PC-3 (cell line): ENCODE measurements at places on chromosomes 4 and X.
A peak's percentile ranks its signal among the peaks of the same experiment; 100 is the strongest.

DNA sequence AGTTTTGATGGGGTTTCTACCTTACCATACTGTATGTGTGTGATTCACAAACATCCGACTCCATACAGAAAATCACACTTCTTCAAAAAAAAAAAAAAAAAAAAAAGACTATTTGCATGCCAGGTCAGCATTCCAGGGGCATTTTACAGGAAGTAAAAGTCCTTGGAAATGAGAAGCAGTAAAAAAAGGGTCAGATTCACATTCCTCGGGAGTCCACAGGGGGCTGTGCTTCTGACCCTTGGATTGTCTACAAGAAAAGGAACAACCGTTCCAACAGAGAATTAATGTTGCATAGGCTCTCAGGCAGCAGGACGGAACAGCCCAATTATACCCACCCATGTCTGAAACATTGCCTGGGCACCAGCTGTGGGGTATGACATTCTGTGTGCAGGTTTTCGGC is 290.3 kb downstream of the LDB2 start:
- H3K4me1 ChIP-seq, result no peaks in the 10 kb centered on the region
- H3K4me3 ChIP-seq, result no peak overlapping the region

DNA sequence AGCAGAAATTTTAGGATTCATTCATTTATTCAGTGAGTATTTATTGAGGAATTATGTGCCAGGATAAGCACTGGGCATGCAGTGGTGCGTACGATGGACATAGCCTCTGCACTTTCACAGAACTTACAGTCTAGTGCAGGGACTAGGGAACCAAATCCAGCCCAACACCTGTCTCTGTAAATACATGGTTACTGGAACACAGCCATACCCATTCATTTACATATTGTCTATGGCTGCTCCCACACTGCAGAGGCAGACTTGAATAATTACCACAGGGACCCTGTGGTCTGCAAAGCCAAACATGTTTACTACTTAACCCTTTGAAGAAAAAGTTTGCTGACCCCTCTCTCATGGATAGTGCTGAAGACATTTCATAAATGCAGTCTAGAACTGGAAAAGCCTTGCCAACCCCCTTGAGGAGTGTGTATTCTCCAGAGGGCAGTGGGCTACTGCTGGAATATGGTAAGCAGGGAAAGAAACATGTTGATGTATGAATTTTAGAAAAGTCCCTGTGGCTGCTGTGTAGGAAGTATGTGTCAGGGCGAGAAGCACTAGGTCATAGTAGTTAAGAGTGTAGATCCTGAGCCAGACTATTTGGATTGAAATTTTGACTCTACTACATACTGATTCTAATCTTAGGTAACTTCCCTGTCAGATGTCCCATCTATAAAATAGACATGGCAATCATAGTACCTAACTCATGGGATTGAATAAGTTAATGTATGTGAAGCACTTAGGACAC is 75.5 kb downstream of the GALNT7 start:
- H3K4me1 ChIP-seq, result peaks cover 18% of the 10 kb centered on the region
- H3K27me3 ChIP-seq, result no peaks in the 10 kb centered on the region
- H3K36me3 ChIP-seq, result no peaks in the 10 kb centered on the region
- no peak for DNase-seq
- peak overlapping the region; percentile 20; the same call in 1 of the 2 replicates for H3K27ac ChIP-seq

DNA sequence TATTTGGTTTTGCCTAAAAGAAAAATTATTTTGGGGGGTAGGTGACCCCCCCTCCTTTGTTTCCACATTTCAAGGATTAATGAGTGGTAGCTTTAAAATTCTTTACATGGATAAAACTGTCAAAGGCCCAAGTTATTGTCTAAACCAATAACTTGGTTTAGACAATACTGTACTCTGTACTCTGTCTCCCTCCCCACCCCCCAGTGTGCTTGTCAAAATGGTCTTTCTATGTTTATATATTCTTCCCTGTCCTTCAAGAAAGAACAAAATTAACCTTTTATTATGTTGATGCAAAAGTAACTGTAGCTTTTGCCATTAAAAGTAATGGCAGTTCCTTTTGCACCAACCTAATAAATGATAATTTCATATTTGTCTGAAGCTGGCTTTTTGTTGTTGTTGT is 9.5 kb upstream of the RGN start:
- no peaks in the 10 kb centered on the region for H3K4me1 ChIP-seq
- no peaks in the 10 kb centered on the region for H3K36me3 ChIP-seq
- no peak overlapping the region for H3K27ac ChIP-seq
- DNase-seq, result no peak
- H3K4me3 ChIP-seq, result no peak overlapping the region
- H3K27me3 ChIP-seq, result no peaks in the 10 kb centered on the region

DNA sequence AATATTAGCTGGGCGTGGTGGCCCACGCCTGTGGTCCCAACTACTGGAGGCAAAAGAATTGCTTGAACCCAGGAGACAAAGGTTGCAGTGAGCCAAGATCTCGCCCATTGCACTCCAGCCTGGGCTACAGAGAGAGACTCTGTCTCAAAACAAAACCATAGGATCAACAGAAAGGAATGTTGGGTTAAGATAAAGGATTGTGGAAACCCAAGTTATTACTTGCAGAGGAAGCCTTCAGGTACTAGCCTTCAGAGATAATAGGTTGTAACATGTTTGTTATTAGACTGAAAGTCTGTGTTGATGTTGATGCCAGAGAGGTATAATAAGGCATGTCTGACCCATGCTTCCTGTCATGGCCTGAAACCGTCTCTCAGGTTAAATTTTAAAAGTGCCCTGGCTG is 16.9 kb downstream of the SSX5 start:
- H3K4me3 ChIP-seq, result no peak overlapping the region
- no peak overlapping the region for H3K27ac ChIP-seq
- no peaks in the 10 kb centered on the region for H3K36me3 ChIP-seq
- H3K27me3 ChIP-seq, result no peaks in the 10 kb centered on the region

GRCh38 chrX:17542123-17542522 is 167.1 kb downstream of the NHS start:
- no peaks in the 10 kb centered on the region for H3K27me3 ChIP-seq
- no peak overlapping the region for H3K4me3 ChIP-seq
- no peaks in the 10 kb centered on the region for H3K36me3 ChIP-seq
- peaks cover 2% of the 10 kb centered on the region; the same call in 1 of the 2 replicates for H3K4me1 ChIP-seq
- H3K27ac ChIP-seq, result no peak overlapping the region
- no peak for DNase-seq

- H3K36me3 ChIP-seq, result no peaks in the 10 kb centered on the region
- no peak for DNase-seq
- no peaks in the 10 kb centered on the region for H3K27me3 ChIP-seq
- H3K4me1 ChIP-seq, result no peaks in the 10 kb centered on the region
- H3K27ac ChIP-seq, result no peak overlapping the region
Observed at GRCh38 chrX:27838185-27838584, 30.4 kb downstream of the MAGEB10 start.

DNA sequence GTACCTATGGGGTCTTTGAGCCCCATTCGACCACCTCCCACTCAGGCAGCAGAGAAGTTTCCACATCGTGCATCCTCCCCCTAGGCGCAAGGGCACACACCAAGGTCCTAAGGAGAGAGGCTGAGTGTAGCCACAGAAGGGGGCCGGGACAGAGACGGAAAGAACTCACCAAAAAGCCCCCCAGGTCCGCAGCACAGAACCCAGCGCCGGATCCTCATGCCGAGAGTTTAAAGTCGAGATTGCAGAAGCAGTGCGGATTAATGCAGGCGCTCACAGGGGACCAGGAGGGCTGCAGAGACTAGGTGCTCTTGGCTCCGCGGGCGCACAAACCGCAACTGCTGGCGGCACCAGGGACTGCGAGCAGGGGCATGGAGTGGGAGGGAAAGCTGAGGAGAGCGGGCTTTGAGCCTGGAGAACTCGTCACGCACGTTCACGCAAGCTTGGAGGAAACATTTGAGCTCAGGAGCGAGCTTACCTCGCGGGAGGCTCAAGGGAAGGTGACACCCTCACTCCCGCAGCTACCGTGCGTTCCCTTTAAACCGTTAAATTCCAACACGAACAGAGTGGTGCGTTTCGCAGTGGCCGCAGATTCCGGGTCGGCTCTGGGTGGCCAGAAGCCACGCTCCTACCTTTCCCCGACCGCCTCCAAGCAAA is 8.5 kb downstream of the NKX3-2 start:
- no peak for DNase-seq
- no peaks in the 10 kb centered on the region for H3K4me1 ChIP-seq
- no peak overlapping the region for H3K4me3 ChIP-seq
- no peak overlapping the region for H3K27ac ChIP-seq
- no peaks in the 10 kb centered on the region for H3K36me3 ChIP-seq

DNA sequence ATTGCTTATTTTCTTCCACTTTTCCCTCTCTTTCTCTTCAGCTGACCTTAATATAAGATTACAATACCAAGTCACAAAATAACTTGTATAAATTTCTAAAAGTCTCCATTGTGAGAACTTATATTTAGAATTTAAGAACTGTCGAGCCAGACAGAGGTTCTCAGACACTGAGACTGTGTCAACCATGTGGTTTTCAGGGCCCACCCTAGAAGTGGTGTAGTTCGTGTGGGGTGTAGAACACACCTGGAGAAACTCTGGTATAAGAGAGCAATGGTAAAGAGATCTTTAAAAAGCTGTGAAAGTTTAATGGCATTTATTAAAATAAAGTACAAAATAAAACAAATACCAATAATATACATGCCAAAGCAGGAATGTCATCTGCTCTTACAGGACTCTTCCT is 19.7 kb downstream of the CPEB2 start:
- no peaks in the 10 kb centered on the region; the same call in 1 of the 2 replicates for H3K36me3 ChIP-seq
- no peaks in the 10 kb centered on the region for H3K4me1 ChIP-seq
- H3K27ac ChIP-seq, result no peak overlapping the region
- no peak for DNase-seq
- no peaks in the 10 kb centered on the region for H3K27me3 ChIP-seq

DNA sequence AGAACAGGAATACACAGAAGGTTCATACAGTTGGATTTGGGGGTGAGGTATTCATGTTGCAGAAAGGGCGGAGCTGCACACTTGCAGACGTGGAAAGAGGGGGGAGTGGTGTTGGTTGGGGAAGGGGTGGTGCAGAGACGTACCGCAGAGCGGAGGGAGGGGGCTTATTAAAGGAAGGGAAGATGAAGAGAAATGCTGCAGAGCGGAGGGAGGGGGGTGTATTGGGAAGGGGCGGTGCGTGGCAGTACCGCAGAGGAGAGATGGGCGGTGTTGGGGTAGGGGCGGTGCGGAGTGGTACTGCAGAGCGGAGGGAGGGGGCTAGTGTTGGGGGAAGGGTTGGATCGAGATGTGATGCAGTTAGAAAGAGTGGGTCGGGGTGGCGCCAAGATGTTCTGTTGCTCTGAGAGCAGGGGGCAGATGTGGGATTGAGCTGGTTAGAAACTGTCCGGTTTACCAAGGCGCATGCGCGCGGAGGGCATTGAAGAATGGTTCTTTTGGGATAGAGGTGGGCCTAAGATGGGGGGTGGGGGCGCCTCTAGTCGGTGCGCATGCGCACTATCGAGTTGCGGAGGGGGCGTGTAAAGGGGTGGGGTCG is 900 bp downstream of the TRO start:
- H3K27me3 ChIP-seq, result no peaks in the 10 kb centered on the region
- H3K27ac ChIP-seq, result no peak overlapping the region
- no peaks in the 10 kb centered on the region for H3K36me3 ChIP-seq
- DNase-seq, result no peak
- H3K4me3 ChIP-seq, result no peak overlapping the region

DNA sequence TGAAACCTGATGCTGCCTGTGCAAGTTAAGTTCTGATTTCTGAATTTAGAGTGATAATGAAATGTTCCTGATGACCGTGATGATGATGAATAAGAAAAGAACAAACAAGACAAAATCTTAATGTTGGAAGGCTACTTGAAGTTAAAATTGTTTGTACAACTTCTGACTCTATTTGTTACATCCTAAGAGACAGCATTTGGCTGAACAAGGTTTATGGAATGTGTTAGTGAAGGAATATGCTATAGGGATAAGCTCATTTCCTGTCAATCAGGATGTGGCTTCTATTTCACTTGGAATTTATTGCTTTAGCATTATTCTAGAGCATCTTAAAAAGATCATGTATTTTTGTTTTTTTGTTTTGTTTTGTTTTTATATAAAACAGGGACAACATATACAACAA is 267.5 kb downstream of the FAT4 start:
- peak; percentile 29 for DNase-seq
- H3K36me3 ChIP-seq, result no peaks in the 10 kb centered on the region
- no peak overlapping the region for H3K27ac ChIP-seq
- no peak overlapping the region for H3K4me3 ChIP-seq
- no peaks in the 10 kb centered on the region; the same call in 1 of the 2 replicates for H3K4me1 ChIP-seq

GRCh38 chr4:87851332-87851731 is 18.6 kb downstream of the MEPE start:
- H3K4me3 ChIP-seq, result no peak overlapping the region
- no peak overlapping the region for H3K27ac ChIP-seq

DNA sequence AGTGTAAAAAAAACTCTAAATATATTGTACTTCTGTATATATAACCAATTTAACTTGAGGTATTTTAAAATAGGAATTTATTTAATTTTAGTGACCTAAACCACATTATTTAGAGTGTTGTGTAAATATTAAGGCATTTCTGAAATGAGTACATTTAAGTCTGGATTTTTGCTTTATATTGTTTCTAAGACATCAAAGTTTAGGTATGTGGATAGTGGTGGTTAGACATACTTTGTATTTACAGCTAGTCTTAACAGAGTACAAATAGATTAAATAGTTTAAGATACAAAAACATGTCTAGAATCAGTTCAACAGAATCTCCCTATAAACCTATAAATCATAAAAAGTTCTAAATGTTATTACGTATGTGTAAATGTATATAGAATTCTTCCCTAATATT is 588.5 kb downstream of the TRIML1 start:
- H3K27me3 ChIP-seq, result no peaks in the 10 kb centered on the region
- DNase-seq, result no peak
- H3K27ac ChIP-seq, result no peak overlapping the region
- H3K4me3 ChIP-seq, result no peak overlapping the region
- H3K4me1 ChIP-seq, result no peaks in the 10 kb centered on the region

DNA sequence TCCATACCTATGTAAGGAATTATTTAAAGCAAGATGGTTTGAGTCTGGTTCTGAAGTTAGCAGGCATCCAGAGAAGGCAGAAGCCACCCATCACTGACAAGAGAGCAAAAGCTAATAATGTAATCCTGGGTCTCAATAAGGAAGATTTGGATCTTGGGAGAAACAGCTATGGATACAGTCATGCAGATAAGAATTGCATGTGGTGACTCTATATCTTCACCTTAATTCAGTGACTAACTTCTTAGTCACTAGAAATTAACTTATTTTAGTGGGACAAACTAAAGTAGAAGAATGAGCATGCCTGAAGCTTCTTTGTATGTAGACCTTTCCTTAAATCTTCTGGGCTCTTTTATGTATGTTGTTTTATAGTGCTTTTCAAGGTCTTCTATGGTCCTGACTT is 66.6 kb downstream of the ATP10D start:
- no peaks in the 10 kb centered on the region for H3K36me3 ChIP-seq
- no peak overlapping the region for H3K27ac ChIP-seq
- no peaks in the 10 kb centered on the region for H3K27me3 ChIP-seq
- 0 out of 2 replicates have a peak, but pooled peaks cover 4% of the 10 kb centered on the region for H3K4me1 ChIP-seq
